ENCODE measurements at places on chromosomes 13 and 19.

DNA sequence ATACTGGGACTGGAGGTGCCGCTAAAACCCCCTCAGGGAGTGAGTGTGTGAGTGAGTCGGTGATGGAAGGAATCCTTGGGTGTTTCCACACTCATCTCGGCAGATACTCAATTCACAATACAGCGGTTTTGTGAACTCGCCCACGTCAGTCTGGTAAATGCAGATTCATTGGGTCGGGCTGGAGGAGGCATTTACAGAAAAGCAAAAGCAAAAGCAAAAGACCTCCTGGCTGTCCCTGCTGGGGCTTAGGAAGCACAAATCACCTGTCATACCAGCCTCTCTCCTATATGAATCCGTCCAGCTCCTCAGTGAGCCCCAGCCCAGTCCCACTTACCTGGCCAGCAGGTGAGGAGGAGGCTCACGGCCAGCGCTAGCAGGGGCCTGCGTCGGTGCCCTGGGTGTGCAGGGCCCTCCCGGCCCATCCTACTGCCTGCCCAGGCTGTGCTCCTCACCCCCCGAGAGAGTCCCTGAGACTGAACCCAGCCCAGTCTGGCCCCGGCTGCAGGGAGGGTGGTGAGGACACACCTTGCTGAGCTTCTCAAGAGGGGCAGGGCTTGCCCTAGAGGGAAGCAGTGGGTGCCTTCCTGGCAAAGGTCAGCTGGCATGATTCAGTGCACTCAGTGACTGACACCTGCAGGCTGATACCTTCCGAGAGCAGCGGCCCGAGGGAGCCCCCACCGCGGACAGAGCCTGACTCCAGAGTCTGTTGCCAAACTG lies at the start of gene MUC16:
TSS of gene MUC16 (minus strand) at position 475 of the 717 bp plus-strand sequence.
- no peak for DNase-seq

- no peak for DNase-seq
These were observed 90.2 kb downstream of the RAB20 start for GRCh38 chr13:110471156-110471832.

DNA sequence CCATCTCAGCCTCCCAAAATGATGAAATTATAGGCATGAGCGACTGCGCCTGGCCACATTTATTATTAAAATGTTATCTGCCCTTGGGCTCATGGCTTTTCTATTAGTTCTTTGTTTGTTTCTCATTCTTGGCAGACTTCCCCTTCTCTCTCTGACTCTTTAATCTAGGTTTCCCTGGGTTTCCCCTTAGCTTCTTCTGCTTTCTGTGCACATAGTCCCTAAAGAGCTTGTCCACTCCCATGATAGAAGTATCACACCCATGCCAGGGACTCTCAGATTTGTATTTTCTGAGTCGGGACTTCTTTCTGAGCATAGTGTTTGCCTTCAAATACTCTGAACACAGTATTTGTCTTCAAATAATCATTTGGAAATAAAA lies 38.6 kb upstream of the ITM2B start:
- DNase-seq: no peak

- no peak for DNase-seq
These were observed 43.5 kb downstream of the LRCH1 start for GRCh38 chr13:46596466-46596865.

DNA sequence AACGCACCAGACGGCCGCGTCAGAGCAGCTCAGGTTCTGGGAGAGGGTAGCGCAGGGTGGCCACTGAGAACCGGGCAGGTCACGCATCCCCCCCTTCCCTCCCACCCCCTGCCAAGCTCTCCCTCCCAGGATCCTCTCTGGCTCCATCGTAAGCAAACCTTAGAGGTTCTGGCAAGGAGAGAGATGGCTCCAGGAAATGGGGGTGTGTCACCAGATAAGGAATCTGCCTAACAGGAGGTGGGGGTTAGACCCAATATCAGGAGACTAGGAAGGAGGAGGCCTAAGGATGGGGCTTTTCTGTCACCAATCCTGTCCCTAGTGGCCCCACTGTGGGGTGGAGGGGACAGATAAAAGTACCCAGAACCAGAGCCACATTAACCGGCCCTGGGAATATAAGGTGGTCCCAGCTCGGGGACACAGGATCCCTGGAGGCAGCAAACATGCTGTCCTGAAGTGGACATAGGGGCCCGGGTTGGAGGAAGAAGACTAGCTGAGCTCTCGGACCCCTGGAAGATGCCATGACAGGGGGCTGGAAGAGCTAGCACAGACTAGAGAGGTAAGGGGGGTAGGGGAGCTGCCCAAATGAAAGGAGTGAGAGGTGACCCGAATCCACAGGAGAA lies 1.9 kb downstream of the PPP1R12C start:
- no peak for DNase-seq

DNA sequence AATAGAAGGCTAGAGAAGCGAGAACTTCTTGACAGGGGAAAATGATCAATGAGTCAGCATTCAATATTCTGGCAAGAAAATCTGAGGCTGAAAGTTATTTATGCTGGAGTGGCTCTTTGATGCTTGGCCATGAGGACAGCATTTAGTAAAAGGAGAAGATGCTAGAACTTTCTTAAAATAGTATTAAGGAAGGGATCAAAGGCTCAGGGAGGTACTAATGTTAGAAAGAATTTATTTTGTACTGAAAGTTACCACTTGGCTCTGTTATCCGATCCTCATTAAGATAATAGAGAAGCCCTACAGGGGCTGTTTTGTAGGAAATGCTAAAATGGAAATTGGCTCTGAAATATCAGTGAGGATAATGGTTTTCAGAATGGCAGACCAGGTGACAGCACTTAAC lies 1774.6 kb upstream of the PCDH20 start:
- no peak for DNase-seq

DNA sequence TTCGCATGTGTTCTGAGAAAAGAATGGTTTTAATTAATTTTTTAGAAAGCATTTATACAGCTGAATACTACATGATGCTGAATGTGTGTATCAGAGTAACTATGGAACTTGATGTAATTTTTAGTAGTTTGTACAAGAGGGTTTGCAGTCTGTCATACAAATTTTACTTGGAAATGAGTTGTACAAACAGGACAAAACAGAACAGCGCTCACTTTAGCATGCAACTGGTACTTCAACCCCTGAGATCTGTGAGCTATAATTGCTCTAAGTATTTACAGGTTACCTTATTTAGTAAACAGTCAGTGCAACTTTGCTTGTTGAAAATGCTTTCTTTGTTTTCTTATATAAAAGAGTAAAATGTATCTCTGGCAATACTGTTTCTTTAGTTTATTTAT lies 706 bp downstream of the TNFRSF19 start:
- no peak for DNase-seq

- no peak for DNase-seq
These were observed 296.6 kb downstream of the RFC3 start for GRCh38 chr13:34114581-34114980.

DNA sequence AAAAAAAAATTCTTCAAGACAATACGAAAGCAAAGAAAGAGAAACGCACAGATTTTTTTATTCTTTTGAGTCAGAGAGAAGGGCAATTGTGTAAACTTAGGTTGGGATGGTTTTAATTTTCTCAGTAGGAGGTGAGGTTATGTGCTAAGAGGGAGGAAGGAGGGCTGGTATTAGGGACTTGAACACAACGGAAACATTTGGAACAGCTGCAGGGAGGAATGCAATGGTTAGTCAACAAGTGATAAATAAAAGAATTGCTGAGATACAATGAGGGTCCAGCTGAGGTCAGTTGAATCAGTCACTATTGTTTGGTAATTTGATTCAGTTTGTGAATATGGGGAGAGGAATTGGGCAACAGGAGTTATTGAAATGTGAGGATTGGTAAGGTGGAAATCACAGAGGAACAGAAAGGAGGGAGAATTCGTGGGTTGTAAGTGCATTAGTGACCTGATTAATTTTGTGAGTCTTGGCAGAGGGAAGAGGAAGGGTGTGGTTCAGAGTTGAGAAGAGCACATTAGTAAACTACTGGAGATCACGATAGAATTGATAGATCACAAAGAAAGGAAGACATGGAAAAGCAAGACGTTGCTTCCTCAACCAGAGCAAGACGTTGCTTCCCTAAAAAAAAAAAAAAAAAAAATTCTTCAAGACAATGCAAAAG lies 499.5 kb upstream of the SPRY2 start:
- no peak for DNase-seq

- no peak for DNase-seq
These were observed 13.0 kb upstream of the KCNN1 start for GRCh38 chr19:17953869-17954268.

- no peak for DNase-seq
These were observed 22.1 kb downstream of the MYO9B start for GRCh38 chr19:17097593-17098126.

DNA sequence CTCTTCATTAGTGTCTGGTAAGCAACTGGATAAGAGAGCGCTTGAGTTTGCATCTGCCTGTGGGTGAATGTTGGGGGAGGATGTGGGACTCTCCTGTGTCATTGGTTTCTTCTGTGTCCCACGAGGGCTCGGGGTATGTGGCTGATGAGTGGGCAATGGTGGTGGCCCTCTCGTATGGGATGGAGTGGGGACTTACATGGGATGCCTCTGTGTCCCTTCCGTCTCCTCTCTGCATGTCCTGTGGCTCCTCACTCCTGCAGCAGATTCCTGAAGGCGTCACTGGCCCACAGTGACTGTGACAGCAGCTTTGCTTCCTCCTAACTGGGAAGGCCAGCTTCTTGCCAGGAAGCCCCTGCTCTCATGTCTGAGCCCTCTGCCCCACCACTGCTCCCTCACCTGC lies 2.6 kb upstream of the LRP3 start:
- DNase-seq: no peak

DNA sequence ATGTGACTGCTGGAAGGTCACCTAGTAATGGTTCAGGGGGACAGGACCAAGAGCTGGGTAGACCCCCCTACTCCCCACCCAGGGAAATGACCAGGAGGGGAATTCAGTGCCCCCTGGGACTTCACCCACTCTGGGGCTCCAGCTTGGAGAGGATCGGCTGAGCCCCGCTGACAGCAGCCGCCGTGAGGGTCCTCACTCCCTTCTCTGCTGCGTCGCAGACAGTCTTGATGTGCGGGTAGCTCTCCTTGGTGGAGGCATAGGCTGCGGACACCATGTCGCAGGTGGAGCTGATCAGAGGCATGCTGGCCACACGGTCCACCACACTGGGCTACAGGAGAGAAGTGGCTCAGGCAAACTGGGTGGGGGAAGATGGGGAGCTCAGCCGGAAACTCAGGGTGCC lies 7.8 kb downstream of the PLIN3 start:
- no peak for DNase-seq

- DNase-seq: no peak
These were observed 16.9 kb downstream of the TMPRSS9 start for GRCh38 chr19:2376784-2377519.

- DNase-seq: peak; percentile 97
These were observed 1.0 kb downstream of the CLDND2 start for GRCh38 chr19:51367565-51368365.

GRCh38 chr19:29478578-29479565 lies 46.9 kb upstream of the VSTM2B start:
- no peak for DNase-seq

GRCh38 chr19:46144756-46145155 lies 3.3 kb upstream of the IGFL2 start:
- DNase-seq: no peak

DNA sequence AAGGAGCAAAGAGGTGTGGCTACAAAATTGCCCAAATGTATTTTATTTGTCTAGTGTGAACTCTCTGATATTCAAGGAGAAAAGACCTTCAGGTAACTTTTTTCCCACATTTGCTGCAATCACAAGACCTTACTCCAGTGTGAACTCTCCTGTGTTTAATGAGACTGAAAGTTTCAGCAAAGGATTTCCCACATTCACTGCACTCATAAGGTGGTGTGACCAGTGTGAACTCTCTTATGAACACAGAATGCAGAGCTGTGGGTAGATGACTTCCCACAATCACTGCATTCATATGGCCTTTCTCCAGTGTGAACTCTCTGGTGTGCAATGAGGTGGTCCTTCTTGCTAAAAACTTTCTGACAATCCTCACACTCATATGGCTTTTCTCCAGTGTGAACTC lies 16.4 kb downstream of the ZNF814 start:
- DNase-seq: no peak

GRCh38 chr13:77168237-77168636 lies 141.3 kb upstream of the FBXL3 start:
- no peak for DNase-seq

- no peak for DNase-seq
These were observed 2.8 kb downstream of the GNA11 start for GRCh38 chr19:3096902-3097326.

DNA sequence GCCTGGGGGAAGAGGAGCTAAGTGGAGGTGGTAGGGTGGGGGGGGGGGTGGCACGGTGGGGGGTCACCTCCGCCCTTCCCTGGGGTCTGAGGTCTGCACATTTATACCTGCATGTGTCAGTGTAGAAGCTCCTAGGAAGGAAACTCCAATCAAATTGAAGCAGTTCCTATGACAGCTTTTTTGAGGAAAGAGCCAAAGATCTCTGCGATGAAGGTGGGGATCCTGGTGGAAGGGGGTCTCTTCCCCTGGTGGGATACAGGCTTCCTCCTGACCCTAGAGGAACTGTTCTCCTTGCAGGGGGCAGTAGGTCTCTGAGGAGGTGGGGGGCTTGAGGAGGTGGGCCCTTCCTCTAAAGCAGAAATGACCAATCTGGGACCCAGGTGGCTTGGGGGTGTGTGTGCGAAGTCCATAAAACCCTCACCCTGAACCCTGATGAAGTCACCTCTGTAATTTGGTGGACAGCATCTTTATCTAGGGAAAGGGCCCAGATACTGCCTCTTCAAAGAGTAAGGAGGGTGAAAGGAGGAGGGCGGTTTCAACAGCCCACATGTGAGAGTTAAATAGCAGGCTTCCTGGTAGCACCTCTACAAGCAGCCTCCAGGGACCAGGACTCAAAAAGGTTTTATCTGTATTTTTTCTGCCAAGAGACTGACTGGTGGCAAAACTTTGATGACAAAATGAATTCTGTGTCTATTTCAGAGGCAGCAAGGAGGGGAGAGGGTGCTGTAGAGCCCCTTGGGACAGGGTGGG lies 12.9 kb downstream of the RANBP3 start:
- DNase-seq: no peak

DNA sequence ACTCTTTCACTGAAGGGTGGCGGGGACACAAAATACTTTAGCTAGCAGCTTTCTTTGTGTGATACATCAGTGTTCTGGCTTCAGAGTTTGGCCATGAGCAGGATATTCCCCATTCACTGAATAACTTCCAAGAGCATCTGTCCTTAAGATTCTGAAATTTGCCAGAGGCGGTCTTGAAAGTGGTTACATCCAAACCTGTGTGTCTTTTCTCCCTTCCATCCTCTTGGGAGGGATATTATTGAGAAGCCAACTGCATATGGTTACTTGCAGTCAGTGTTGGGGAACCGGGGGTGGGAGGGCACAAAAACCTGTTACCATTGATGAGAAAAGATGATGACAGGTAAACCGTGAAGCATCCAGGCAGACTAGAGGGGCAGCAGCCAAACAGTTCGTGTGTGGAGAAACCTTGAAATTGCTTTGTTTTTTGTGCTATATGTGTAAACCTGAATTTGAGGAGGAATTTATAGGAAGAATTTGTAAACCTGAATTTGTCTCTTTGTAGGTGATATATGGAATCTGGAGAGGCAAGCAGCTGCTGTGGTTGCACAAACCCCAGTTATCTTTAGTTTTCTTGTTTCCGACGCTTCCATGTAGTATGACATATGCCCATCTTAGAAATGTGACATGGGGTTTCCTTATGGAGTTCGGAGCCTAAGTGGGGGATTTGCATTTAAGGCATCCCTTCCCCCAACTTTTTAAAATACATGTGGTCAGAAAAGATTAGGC lies 104.8 kb downstream of the WDFY2 start:
- no peak for DNase-seq

GRCh38 chr19:47820410-47820809 lies 1.3 kb upstream of the CRX start:
- DNase-seq: no peak

Data from activated CD8-positive, alpha-beta memory T cell treated with anti-CD3 and anti-CD28 coated beads for 4 hours (primary cell).